Activated CD4-positive, alpha-beta T cell treated with anti-CD3 and anti-CD28 coated beads, Interleukin-2, amount 50 U/mL, for 24 hours (primary cell): ENCODE measurements at places on chromosomes 5 and 9.

GRCh38 chr5:59206132-59206581 is 623.3 kb downstream of the RAB3C start:
- no peak for DNase-seq

- DNase-seq: no peak
Observed at GRCh38 chr9:124306098-124306735, 48.5 kb downstream of the NEK6 start.

DNA sequence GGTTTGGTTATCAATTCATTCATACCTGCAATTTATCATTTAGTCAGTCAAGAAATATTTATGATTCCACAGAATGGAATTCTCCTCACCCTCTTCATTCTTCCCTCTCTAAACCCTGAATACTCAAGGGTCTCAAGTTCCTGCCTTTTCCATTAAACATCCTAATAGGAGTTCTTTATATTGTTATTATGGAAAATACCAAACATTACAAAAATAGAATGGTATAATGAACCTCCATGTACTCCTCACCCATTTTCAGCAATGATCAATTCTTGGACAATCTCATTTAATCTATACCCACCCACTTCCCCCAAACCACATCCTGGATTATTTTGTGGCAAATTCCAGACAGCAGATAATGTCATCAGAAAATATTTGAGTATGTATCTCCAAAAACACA is 74.5 kb downstream of the ADAMTS12 start:
- DNase-seq: no peak

DNA sequence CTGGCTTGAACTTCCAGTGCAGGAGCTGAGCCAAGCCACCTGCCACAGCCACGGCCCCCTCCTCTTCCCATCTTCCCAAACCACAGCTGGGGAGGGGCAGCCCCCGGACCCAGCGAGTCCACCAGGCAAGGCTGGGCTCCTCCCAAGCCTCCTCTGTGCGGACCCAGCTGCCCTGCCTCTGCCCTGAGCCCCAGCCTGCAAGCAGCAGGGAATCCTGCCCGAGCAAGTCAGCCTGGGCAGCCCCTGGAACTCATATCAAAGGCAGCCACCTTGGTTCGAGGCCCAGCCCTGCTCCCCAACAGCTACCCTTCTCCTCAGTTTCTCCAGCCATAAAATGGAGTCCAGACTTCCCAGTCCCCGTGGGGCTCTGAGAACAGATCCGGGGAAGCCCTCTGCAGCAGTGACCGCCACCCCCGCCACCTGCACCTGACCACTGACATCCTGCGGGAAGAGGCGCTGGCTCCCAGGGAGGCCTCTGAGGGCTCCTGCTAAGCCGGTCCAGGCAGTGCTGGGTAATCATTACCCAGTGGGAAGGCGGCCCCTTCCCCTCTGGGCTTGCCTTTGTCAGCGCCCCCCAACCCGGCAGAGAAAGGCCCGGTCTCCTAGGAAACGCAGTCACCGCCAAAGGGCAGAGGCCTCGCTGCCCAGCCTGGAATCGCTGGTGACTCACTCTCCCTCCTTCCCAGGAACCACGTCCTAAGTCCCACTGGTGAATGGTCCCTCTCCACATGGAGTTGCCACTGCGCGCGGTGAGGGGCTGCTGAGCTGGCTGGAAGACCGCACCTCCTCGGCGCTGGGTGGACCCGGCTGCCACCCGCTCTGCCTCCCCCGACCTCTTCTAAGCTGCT is 1.5 kb downstream of the VAV2 start:
- DNase-seq: no peak

DNA sequence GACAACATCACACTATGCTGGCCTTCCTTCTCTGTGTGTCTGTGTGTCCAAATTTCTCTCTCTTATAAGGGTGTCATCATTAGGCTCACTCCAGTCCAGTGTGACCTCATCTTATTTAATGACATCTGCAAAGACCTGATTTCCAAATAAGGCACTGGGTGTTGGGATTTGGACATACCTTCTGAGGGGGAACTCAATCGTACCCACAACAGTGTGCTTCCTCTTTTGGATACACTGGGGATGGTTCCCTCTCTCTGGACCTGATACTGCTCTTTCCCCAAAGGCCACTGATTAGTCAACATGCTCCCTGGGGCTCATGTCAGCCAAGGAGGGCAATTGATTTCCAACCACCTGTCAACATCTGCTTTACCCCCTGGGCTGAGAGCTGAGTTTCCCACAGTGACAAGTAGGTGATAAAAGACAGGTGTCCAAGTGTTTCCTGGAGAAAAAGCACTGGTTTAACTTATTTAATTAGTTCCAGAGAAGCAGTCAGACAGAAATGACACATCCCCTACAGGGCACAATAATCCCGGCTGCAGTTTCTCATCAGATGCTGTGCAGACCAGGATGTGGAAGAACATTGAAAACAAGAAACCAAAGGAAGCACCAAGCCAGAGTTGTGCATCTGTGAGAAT is 17.8 kb upstream of the CEP72 start:
- DNase-seq: no peak

DNA sequence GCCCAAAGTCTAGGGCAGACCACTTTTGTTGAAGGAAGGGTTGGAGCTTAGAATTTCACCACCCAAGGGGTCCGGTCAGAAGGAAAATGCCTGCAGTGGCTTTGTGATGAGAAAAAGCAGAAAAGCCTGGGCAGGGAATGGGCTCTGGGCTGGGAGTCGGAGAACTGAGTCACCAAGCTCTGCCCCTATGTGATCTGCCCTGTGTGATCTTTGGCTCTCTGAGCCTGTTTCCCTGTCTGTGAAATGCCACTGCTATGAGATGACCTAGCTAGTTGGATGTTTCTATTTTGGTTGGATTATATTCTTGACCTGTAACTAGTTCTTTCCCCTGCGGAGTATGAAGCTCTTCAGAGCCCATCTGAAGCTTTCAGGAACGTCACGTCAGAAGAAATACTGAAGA is 9.8 kb downstream of the POLR1E start:
- DNase-seq: no peak

- DNase-seq: no peak
Observed at GRCh38 chr9:5563886-5564285, 53.6 kb downstream of the PDCD1LG2 start.

DNA sequence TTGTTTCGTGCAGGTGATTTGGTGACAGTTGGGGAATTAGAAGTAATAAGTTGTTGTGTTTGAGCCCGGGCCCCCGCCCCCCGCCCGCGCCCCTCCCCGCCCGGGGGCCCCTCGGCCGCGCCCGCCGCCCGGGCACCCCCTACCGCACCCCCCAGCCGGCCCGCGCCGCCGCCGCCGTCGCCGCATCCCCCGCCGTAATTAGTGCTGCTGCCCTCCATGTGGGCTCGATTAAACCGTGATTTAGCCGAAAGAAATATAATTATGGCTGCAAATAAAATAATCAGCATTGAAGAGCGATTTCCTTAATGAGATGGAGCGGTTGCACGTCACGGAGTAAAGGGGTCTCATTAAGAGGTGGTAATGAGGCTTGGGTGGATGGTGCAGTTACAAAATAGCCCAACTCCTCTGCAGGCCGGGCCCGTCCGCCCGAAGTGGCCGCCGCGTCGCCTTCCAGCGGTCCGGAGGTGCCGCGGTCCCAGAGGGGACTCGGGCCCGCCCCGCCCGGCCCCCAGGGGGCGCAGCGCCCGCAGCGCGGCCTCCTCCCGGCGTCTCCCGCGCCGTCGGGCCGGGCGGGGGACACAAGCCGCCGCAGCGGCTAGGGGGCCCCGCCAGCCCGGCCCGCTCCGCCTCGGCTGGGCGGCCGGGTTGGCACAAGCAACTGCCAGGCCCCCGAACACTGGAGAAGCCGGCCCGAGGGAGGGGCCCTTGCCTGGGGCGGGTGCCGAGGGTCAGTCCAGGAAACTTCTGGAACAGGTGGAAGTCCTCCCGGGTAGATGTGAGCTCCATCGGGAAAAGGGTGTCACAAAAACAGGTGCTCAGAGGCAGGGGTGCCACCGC is 6.9 kb upstream of the OTP start:
- DNase-seq: no peak

DNA sequence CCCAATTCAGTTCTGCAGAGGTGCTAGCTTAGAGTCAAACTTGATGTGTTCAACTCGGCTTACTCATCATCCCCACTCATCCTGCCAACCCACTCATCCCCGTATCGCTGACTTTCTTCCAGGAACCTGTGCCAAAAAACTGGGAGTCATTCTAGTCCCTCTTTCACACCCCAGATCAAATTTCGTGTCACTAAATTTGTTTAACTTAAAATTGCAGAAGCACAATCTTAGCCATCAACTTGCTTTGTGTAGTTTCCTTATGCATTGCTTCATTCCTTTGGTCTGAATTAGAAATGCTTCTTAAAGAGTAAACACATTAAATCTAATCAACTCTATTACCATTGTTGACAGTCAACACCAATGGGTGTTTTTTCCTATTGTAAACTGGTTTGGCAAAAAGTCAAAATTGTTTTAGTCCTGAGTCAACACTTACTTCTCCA is 162.4 kb downstream of the TTC39B start:
- DNase-seq: no peak

- DNase-seq: no peak
Observed at GRCh38 chr9:81827616-81828296, 100.5 kb upstream of the SPATA31D4 start.
